ENCODE measurements at places on chromosomes 4 and X.

DNA sequence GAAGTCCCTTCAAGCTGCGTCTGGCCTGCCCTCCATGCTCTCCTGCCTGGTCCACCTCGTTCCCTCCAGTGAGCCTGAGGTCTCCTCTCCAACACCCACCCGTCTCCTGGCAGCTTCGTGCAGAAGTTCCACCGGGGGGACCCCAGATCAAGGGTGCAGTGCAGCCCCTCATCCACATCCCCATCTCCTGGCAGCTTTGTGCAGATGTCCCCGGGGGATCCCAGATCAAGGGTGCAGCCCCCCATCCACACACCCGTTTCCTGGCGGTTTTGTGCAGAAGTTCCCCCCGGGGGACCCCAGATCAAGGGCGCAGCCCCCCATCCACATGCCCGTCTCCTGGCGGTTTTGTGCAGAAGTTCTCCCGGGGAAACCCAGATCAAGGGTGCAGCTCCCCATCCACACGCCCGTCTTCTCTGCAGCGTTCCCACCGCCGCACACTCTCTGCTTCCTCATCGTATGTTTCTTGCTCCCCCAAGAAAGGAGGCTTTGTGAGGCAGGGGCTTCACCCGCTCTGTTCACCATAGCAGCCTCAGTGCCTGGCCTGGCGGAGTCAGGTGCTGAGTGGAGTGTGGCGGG, 35.7 kb downstream of the PIGG start:
- DNase-seq, result no peak

GRCh38 chrX:17449866-17450265, 74.9 kb downstream of the NHS start:
- DNase-seq, result no peak

- no peak for DNase-seq
Measured at GRCh38 chr4:141711211-141711610, 74.8 kb downstream of the IL15 start.

DNA sequence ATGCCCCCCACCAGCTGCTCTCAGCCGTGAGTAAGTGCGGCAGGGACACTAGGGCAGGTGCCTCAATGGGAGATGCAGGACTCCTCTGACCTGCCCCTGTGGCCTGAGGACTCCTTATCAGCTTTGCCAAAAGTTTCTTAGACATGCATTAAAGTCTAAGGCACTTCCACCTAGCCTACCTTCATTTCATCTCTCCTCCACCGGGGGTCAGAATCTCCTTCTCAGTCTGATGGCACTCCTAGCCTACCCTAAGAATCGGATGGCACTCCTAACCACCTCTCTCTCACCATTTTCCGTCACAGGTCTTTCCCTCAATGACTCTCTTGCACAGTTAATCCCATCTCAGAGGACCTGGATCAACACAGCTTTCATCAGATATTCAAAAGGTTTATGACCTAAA, 85.9 kb downstream of the OTC start:
- DNase-seq, result no peak

DNA sequence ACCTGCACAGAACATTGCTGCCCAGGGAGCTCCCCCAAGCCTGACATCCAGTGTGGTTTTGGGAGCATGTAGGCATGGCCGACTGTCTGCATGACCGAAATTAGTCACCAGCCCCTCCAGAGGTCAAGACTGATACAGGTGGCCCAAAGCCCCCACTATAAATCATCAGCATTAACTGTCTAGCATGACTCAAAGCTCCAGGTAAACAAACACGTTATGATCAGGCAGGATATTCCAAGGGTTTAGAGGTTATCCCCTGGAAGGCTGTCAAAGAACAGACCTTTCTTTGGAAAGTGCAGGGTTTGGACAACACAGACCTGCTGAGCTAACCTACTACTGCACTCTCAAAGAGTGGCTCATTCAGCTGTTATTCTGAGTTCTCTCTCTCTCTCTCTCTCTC, 2.1 kb upstream of the FAM9A start:
- DNase-seq, result no peak

GRCh38 chr4:182318256-182318655, 75.1 kb downstream of the TENM3 start:
- no peak for DNase-seq

GRCh38 chrX:153609917-153610835, 11.2 kb upstream of the CCNQ start:
- DNase-seq, result no peak

DNA sequence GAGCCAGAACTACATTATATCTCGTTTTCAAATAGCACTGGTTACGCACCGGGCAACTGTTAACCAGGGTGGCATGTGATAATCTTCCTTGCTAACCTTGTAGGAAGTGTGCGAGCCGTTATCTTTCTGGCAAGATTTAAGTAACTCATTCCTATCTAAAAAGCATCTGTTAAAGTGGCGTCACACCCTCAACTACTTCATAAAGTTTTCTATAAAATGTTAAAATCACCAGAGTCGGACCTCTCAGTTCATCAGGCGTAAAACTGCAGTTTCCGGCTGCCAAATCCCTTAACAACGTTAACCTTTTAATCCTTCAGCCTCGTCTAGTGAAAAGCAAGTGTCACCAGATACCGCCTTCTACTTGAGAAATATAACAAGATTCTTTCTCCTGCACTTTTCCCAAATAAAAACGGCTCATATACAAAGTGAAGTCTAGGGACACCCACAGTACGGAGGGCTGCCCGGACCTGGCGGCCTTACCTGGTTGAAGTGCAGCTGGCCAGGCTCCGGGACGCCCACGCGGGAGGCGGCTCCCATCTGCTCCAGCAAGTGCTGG, 1.2 kb downstream of the SLC39A8 start:
- peak; percentile 52 for DNase-seq

DNA sequence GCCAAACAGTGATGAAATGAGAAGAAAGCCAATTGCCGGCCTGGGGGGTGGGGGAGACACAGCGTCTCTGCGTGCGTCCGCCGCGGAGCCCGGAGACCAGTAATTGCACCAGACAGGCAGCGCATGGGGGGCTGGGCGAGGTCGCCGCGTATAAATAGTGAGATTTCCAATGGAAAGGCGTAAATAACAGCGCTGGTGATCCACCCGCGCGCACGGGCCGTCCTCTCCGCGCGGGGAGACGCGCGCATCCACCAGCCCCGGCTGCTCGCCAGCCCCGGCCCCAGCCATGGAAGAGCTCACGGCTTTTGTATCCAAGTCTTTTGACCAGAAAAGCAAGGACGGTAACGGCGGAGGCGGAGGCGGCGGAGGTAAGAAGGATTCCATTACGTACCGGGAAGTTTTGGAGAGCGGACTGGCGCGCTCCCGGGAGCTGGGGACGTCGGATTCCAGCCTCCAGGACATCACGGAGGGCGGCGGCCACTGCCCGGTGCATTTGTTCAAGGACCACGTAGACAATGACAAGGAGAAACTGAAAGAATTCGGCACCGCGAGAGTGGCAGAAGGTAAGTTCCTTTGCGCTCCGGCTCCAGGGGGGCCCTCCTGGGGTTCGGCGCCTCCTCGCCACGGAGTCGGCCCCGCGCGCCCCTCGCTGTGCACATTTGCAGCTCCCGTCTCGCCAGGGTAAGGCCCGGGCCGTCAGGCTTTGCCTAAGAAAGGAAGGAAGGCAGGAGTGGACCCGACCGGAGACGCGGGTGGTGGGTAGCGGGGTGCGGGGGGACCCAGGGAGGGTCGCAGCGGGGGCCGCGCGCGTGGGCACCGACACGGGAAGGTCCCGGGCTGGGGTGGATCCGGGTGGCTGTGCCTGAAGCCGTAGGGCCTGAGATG, at the start of gene SHOX:
SHOX (plus strand) TSS at position 180 of the 885 bp plus-strand sequence; CDS start at position 287, 107 bp downstream.
- no peak for DNase-seq

GRCh38 chr4:175745329-175745728, 66.7 kb downstream of the GPM6A start:
- no peak for DNase-seq

- DNase-seq, result no peak
Measured at GRCh38 chr4:114807759-114808404, 209.3 kb downstream of the UGT8 start.

DNA sequence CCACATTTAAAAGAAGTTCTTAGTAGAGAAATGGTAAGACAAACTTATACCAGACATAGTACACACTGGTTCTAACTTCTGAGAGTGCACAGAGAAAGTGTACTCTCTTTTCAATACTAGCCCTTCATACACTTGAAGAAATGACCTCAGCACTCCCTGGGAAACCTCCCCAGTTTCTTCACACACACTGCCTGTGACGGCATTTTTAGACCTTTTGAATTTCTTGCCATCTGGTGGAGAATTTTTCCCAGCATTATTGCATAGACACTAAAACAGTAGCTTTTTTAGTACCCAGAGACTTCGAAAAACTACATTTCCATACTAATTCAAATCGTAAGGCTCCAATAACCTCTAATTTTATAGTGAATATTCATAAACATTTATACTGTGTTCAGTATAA, 341.6 kb upstream of the MAOA start:
- DNase-seq, result no peak

GRCh38 chr4:88567591-88567990, 24.7 kb upstream of the HERC3 start:
- no peak for DNase-seq

DNA sequence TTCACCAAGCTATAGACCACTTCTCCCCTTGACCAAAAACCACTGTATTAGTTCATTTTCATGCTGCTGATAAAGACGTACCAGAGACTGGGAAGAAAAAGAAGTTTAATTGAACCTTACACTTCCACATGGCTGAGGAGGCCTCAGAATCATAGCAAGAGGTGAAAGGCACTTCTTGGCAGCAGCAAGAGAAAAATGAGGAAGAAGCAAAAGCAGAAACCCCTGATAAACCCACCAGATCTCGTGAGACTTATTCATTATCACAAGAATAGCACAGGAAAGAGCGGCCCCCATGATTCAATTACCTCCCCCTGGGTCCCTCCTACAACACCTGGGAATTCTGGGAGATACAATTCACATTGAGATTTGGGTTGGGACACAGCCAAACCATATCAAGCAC, 97.8 kb downstream of the DOCK11 start:
- no peak for DNase-seq

DNA sequence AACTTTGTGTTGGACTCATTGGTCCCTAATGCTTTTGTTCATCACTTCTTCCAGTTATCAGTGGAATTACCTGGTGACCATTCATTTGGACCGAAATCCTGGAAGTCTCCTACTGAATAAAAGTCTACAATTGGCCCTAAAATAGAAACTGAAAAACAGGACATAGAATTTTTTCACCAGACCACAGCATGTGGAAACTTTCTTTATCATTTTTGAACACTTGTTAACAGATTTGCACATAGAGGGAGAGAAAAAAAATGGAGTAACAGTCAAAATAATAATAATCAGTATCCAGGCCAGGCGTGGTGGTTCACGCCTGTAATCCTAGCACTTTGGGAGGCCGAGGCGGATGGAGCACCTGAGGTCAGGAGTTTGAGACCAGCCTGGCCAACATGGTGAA, 7.1 kb downstream of the EPGN start:
- no peak for DNase-seq

GRCh38 chr4:126541820-126542219, 1090.9 kb upstream of the INTU start:
- DNase-seq, result no peak

GRCh38 chrX:68659786-68660185, 12.3 kb downstream of the STARD8 start:
- no peak for DNase-seq

GRCh38 chrX:43964936-43965335, 8.3 kb downstream of the NDP start:
- no peak for DNase-seq

DNA sequence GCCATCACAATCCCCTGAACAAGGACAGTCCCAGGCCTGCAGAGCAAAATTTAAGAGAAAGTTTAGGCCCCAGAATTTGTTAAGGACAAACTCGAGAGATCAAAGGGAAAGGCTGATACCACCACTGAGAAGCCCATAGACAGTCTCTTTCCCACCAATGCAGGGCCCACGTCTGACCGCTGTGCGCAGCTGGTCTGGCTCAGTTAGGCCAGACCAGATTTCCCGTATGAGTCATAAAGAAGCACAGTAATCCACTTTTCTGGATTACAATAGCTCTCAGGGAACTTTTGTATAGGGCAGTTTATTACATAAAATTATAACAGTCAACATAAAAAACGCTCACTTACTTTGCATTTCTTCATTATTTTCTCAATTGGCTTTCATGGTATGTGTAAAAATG, 259.5 kb downstream of the RCHY1 start:
- no peak for DNase-seq

DNA sequence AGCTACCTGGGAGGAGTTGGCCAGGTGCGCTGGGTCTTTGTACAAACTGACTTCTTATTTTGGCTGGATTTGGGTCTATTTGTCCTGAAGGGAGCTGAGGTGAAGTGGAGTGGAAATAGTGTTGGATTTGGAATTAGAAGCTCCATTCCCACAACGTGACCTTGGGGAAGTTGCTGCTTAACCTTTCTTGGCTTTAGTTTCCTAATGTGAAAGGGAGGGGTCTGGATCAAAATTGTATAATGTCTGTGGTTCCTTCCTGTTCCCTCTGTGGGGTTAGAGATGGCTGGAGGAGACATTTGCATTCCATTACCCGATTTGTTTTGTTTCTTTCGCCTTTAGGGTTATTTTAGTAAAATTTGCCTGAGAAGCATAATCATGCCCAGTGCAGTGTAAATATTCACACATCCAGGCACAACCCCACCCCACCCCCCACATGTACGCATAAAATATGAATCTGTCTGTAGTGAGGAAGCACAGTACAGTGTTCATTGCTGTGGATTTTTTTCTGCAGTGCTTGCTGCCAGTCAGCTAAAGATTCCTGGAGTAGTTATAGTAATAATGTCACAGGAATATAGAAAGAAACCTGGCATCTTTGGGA, 21.5 kb downstream of the JADE1 start:
- DNase-seq, result no peak

GRCh38 chr4:156946516-156947424, 24.8 kb downstream of the PDGFC start:
- no peak for DNase-seq

GRCh38 chrX:370963-371745, 15.6 kb downstream of the PPP2R3B start:
- DNase-seq, result no peak

- no peak for DNase-seq
Measured at GRCh38 chr4:67087897-67088296, 457.4 kb downstream of the CENPC start.

DNA sequence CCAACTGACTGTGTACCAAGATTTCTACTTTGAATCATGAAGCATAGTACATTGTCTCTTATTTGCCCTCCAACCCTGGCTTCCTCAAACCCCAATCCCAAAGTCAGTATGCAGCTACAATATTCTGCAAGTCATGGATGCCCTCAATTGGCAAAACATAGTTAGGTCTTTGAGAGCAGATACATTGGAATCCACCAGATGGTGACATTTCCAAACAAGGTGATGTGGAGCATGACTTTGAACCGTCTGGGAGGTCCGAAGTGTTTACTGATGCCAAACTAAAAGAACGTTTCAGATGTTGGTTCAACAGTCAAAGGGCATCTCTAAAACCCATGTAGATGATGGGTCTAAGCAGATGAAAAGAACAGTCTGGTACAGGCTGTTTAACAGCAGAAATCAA, 43.7 kb upstream of the FRMD7 start:
- no peak for DNase-seq
